ENCODE measurements at places on chromosomes 1 and 21.
A peak's percentile ranks its signal among the peaks of the same experiment; 100 is the strongest.

DNA sequence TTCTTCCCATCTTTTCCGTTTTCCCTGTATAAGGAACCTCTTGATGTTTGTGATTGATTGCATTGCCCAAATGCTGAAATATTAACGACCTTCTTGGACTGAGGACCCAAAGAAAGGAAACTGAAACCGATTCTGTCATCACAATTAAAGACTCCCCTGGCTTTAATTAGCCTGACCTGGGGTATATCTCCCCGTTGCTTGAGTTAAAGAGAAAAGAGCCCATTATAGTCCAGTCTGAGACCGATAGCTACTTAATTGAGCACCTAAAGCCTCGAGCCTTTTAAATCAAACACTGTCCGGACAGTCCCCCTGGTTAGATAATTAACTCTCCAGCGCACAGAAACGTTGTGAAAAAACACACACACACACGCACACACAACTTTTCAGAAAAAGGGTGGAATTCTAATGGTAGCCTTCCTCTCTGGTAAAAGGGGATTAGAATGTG, 8.0 kb downstream of the LMO4 start:
- no peak for DNase-seq

GRCh38 chr1:15755646-15756040, 3.0 kb upstream of the FBLIM1 start:
- DNase-seq: no peak

DNA sequence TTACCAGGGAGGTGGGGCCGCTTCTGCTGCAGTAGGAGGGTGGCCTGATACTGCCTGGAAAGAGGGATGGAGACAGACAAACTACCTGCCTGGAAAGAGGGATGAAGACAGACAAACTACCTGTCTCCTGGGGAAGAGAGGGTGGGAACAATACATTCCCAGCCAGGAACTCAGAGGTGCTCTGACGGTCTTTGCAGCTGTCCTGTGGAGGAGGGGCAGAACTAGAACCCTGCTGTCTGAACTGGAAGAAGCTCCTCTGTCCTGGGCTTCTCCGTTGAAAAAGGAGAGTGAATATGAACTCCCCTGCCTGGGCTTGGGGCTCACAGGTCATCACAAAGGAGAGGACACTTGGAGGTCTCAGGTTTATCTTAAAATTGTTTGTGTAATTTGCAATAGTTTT, 40.3 kb upstream of the ETV3 start:
- DNase-seq: no peak

GRCh38 chr21:15408089-15408488, 321.7 kb upstream of the USP25 start:
- DNase-seq: no peak

DNA sequence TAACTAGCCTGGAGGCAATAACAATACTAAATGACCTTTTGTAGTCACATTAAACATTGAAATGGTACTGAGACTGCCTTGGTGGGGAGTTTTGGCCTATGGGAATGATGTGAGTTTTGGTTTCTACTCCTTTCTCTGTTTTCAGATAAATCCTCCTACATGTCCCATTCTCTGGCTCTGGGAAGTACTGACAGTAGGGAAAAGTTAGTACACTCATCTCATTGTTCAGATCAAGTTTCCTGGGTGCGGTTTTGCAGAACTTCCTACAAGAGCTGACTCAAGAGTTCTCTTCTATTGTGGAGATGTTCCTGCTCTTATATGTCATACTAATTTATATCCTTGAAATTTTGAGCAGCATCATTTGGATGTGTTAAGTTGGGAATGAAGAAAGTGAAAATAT, 74.2 kb upstream of the MACF1 start:
- DNase-seq: peak; percentile 88

- no peak for DNase-seq
Observed at GRCh38 chr1:233255145-233255544, 40.4 kb downstream of the PCNX2 start.

GRCh38 chr1:172960019-172960418, 90.7 kb downstream of the TNFSF18 start:
- DNase-seq: no peak

- no peak for DNase-seq
Observed at GRCh38 chr21:43702785-43703034, 16.2 kb upstream of the PDXK start.

GRCh38 chr1:248804771-248805681, 20.7 kb downstream of the SH3BP5L start:
- DNase-seq: no peak

GRCh38 chr1:179001451-179001850, 24.2 kb upstream of the FAM20B start:
- DNase-seq: no peak

DNA sequence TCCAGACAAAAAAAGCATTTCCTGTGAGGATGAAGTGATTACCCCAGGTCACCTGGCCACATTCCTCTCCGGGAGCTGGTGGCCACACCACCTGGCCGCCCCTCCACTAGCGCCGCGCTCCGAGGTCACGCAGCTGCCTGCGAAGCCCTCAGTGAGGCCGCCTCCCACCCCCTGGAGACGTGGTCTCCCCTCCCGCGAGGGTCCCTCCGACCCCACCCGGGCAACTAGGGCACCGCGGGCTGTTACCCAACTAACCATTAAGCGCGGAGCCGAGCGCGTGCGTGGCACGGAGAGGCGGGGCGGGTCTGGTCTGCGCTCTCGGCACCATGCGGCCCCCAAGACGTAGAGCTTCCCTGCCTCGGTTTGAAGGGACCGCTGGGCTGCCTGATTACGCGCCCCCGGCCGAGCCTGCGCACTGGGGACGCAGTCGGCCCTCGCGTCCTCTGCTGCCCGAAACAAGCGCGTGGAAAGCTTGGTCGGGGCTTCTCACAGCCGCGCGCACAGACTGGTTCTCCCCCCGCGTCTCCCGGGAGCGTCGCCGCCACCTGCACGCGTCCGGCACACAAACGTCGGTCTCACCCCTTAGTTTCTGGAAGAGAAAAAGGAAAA, 106.5 kb downstream of the SLC16A1 start:
- no peak for DNase-seq

DNA sequence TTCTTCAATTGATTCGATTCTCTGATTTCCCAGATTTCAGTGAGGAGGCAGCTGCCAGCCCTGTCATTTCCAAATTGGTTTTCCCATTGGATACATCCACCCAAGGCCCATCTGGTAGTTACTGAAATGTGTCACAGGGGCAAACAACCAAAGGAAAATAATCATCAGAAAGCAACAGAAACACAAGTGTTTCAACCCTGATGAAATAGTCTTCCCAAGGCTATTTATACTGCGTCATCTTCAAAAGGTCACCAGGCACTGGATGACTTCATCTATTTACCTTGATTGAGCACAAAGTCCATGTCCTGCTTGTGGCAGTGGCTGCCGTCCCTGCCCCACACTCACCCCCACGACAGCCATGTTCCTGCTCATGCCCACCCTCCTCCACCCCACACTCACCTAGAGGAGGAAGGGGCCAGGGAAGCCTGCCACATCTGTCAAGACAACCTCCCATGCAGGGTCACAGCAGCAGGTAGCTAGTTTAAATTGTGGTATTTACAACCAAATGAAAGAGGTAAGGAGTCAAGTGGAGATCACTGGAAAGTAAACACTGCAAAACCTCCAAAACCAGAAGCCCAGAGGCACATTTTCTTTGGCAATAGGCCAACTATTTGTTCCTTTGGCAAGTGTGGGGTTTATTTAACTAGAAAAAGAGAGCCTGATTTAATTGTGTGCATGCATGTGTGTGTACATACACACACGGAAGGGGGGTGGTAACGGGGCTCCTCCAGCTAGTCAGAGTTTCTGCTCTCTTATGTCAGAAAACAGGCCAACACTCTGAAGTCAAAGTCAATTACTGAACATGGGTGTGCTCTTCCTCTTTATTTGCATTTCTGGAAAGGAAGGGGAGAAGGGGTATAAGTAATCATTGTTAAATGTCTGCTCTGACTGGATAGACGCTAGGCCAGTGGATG, 49.5 kb upstream of the RAB4A start:
- peak; percentile 23 for DNase-seq
